ENCODE measurements at places on chromosomes 1 and 21. TPM values are rescaled to one million over a fixed set of nuclear protein-coding genes. Genes with fewer than 3 reads are reported as not detected.

TRPM2 gene
- 14.0 TPM for total RNA-seq

DNA sequence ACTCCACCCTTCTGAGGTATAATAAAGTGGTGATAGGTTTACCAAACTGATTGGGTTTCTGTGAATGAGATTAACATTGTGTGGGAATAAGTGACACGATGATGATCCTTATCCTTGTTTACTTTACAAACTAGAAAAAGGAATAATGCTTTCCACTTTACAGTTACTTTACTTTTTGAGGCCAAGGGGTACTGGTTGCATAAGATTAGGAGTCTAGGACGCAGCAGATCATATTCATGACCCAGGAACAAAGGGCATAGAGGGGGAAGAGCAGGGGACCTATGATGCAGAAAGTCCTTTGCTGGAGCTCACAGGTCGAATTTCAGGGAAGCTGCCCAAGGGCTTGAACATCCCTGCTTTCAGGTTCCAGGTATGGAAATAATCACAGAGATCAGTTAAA lies 20.4 kb downstream of the FGGY start:
- H3K27ac ChIP-seq = no peak overlapping the region
- DNase-seq = no peak

DNA sequence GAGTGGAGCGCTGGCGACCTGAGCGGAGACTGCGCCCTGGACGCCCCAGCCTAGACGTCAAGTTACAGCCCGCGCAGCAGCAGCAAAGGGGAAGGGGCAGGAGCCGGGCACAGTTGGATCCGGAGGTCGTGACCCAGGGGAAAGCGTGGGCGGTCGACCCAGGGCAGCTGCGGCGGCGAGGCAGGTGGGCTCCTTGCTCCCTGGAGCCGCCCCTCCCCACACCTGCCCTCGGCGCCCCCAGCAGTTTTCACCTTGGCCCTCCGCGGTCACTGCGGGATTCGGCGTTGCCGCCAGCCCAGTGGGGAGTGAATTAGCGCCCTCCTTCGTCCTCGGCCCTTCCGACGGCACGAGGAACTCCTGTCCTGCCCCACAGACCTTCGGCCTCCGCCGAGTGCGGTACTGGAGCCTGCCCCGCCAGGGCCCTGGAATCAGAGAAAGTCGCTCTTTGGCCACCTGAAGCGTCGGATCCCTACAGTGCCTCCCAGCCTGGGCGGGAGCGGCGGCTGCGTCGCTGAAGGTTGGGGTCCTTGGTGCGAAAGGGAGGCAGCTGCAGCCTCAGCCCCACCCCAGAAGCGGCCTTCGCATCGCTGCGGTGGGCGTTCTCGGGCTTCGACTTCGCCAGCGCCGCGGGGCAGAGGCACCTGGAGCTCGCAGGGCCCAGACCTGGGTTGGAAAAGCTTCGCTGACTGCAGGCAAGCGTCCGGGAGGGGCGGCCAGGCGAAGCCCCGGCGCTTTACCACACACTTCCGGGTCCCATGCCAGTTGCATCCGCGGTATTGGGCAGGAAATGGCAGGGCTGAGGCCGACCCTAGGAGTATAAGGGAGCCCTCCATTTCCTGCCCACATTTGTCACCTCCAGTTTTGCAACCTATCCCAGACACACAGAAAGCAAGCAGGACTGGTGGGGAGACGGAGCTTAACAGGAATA lies 4.2 kb downstream of the TFAP2E start:
- H3K4me1 ChIP-seq = peaks cover 60% of the 10 kb centered on the region
- peak overlapping the region; percentile 13 for H3K27ac ChIP-seq
- H3K36me3 ChIP-seq = no peaks in the 10 kb centered on the region
- H3K4me3 ChIP-seq = no peak overlapping the region
- peaks cover 15% of the 10 kb centered on the region for H3K27me3 ChIP-seq

DNA sequence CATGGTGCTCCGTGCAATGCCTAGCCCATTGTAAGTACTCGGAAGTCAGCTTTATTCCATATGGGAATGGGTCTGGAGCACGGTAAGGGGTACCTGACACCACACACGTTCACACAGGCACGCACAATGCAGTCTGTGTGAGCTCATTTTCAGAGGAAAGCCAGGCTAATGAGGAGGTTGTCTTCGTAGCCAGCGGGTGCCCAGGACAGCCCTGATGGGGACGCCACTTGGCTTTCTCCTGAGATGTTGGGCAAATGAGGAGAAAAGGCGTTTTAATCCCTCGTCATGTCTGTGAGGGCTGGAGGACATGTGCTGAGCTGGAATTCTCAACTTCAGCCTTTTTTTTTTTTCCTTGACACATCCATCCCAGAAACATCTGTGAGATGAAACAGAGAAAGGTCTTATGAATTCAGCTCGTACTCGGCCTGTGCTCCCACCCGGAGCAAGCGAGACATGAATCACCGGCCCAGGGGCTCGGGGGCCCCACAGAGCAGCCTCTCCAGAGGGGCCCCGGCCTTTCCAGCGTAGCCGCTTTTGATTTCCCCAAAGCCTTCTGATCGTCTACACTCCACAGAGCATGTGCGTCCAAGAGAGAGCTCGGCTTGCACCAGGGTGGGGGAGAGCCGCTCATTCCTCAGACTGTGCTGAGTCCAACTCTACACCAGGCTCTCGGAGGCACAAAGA lies 125.1 kb downstream of the EPHB2 start:
- no peaks in the 10 kb centered on the region for H3K4me1 ChIP-seq
- H3K27ac ChIP-seq = no peak overlapping the region
- no peak for DNase-seq
- H3K36me3 ChIP-seq = no peaks in the 10 kb centered on the region

GRCh38 chr1:4464478-4464877 lies 189.9 kb upstream of the AJAP1 start:
- H3K27ac ChIP-seq = no peak overlapping the region
- H3K4me1 ChIP-seq = no peaks in the 10 kb centered on the region
- H3K4me3 ChIP-seq = no peak overlapping the region
- no peaks in the 10 kb centered on the region for H3K27me3 ChIP-seq
- no peak for DNase-seq

DNA sequence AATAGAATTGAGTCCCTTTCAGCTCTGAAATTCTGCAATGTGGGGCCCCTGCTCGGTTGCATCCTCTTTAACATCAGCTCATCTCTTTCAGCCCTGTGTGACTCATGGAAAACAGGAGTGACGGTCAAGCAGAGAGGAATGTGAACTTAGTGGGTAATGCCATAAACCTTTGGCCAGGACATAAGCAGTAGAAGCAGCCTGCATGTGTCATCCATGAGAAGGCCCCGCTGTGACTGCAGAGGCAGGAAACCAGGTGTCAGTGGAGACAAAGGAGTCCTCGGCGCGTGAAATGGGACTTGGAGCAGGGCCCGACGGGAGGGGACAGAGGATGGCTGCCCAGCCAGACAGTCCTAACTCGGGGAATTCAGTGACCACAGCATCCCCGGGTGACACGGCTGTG lies 21.1 kb upstream of the EPHB2 start:
- H3K27me3 ChIP-seq = no peaks in the 10 kb centered on the region
- H3K36me3 ChIP-seq = no peaks in the 10 kb centered on the region
- no peak overlapping the region for H3K27ac ChIP-seq
- no peak for DNase-seq
- H3K4me1 ChIP-seq = no peaks in the 10 kb centered on the region

MUTYH gene
- 10.3 TPM for total RNA-seq

GRCh38 chr1:59361766-59362165 lies 64.9 kb downstream of the FGGY start:
- H3K4me3 ChIP-seq = no peak overlapping the region
- H3K36me3 ChIP-seq = no peaks in the 10 kb centered on the region
- H3K27me3 ChIP-seq = no peaks in the 10 kb centered on the region

KCND3 gene
- total RNA-seq = 6.3 TPM

DNA sequence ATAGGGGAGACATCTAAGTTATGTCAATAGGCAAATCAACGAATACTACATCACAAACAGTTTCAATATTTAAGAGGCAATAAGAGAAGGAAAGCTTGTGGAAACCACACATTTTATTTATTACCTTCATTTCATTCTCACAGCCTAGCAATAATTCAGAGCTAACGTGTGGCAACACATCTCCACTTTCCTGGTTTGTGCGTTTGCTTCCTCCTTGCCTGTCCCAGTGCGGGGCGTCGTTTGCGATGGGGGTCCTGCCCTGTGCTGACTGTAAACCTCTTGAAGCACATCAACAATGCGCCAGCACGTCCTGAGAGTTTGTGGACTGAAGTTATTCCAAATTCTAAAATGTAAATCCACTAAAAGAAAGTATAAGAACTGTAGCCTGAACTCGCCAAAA lies 14.4 kb upstream of the VPS26C start:
- H3K4me1 ChIP-seq = no peaks in the 10 kb centered on the region
- no peaks in the 10 kb centered on the region for H3K36me3 ChIP-seq

GRCh38 chr1:181451661-181452230 lies 31.6 kb upstream of the CACNA1E start:
- H3K4me3 ChIP-seq = no peak overlapping the region
- H3K36me3 ChIP-seq = no peaks in the 10 kb centered on the region
- no peak overlapping the region for H3K27ac ChIP-seq
- no peaks in the 10 kb centered on the region for H3K4me1 ChIP-seq
- DNase-seq = no peak

- H3K4me3 ChIP-seq = no peak overlapping the region
- no peaks in the 10 kb centered on the region for H3K4me1 ChIP-seq
- no peaks in the 10 kb centered on the region for H3K36me3 ChIP-seq
- no peak overlapping the region for H3K27ac ChIP-seq
- no peak for DNase-seq
Measured at GRCh38 chr1:110538075-110538474, 19.1 kb upstream of the KCNA10 start.

GRCh38 chr1:98119796-98120195 lies 199.0 kb upstream of the DPYD start:
- H3K27ac ChIP-seq = no peak overlapping the region
- H3K4me1 ChIP-seq = no peaks in the 10 kb centered on the region
- H3K4me3 ChIP-seq = no peak overlapping the region
- no peaks in the 10 kb centered on the region for H3K36me3 ChIP-seq
- no peaks in the 10 kb centered on the region for H3K27me3 ChIP-seq

- DNase-seq = no peak
- H3K4me1 ChIP-seq = peaks cover 8% of the 10 kb centered on the region
- H3K4me3 ChIP-seq = no peak overlapping the region
Measured at GRCh38 chr1:164765557-164765956, 206.6 kb downstream of the PBX1 start.

DNA sequence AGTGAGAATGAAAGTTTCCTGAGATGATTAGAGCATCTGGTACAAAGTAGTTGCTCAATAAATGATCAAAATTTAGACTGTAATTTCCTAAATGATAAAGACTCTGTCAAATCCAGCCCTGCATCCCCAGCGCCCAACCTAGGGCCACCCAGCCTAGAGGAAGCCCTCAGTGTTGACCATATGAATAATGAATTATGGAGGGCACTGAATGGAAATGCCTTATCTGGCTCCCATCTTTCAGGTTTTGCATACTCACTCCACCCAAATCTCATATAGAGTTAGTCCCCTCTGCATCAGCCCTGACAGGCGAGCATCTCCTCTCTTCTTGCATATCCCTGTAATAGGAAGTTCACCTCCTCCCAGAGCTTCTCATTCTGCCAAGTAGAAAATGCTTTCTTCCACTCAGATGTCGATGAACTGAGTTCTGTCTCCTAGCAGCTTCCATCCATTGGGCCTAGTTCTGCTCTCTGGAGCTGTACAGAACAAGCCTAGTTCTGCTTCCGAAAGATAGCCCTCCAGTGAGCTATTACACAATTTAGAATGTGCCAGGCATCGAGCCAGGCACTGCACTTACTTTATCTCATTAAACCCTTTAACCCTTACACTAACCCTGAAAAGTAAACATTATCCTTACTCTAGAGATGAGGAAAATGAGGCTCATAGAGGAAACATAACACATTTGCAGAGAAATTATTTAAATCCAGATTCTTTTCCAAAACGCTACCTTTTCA lies 20.9 kb downstream of the COA7 start:
- DNase-seq = no peak
- H3K27me3 ChIP-seq = no peaks in the 10 kb centered on the region
- H3K4me1 ChIP-seq = peaks cover 13% of the 10 kb centered on the region
- H3K36me3 ChIP-seq = no peaks in the 10 kb centered on the region
- no peak overlapping the region for H3K4me3 ChIP-seq

DNA sequence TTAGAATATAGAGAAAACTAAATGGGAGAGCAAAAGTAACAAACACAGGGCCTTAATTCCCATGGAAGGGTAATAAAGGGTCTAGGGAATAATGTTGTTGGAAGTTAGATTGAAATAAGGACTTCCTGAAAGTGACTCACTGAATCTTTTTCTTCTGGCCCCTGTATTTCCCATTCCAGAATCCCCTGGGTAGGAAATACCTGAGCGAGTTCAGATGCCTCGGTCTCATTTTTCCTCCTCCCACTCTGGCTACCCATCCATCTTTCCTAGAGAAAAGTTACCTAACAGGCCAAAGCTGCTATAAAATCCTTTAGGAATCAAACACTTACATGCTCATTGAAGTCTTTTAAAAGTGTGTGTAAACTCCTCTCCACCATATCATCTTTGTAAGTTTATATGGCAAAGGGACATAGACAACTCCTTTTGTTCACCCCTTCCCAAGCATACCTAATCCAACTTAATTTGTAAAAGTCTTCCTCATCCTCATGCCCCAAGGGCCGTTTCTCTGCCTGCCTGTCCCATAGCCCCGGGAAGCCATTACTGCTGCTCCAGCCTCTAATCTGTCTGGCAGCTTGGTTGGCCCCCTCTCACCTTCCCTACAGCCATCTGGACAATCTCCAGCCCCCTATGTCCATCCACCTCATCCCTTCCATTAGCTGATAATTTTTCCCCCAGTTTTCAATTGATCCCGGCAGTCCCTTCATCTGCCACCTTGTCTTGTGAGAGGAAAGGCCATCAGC lies 3.3 kb upstream of the MEF2D start:
- H3K36me3 ChIP-seq = no peaks in the 10 kb centered on the region
- no peak for DNase-seq
- no peak overlapping the region for H3K4me3 ChIP-seq
- no peaks in the 10 kb centered on the region for H3K27me3 ChIP-seq
- peak overlapping the region; percentile 99 for H3K27ac ChIP-seq
- peaks cover 59% of the 10 kb centered on the region for H3K4me1 ChIP-seq

DNA sequence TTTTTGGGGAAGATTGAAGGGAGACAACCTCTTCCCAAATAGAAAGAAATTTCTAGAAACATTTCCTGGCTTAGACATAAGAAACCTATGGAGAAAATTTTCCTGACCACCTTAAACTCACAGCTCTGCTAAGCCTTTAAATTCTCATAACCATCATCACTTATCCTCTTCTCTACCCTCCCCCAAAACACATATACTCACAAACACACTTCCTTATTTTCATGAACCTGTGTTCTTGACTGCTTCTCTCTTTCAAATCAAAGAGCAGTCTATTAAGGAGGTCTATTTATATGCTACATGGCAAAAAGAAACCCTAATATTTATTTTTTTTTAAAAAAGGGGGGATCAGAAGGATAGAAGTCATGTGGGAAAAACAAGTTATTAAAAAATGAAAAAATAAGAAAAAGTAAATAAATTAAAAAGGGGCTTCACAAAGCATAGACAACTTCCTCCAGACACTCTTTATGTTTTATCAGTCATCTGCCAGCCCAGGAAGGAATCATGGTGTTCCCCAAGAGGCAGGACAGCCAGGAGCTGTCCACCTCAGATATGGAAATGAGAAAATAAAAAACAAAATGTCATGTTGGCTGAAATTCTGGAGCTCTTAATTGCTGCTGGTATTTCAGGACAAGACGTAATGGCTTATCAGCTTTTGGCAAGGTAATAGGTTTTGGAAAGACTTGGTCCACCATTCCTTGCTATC lies 12.8 kb upstream of the RGS2 start:
- no peak overlapping the region for H3K4me3 ChIP-seq
- no peak for DNase-seq
- no peak overlapping the region for H3K27ac ChIP-seq
- no peaks in the 10 kb centered on the region for H3K4me1 ChIP-seq

GRCh38 chr1:60245324-60245723 lies 171.8 kb upstream of the C1orf87 start:
- H3K4me3 ChIP-seq = no peak overlapping the region
- no peaks in the 10 kb centered on the region for H3K36me3 ChIP-seq
- no peaks in the 10 kb centered on the region for H3K4me1 ChIP-seq
- DNase-seq = no peak
